ENCODE measurements at places on chromosomes 16 and 17.
A peak's percentile ranks its signal among the peaks of the same experiment; 100 is the strongest.

GRCh38 chr17:246226-246625 is 64.8 kb upstream of the DOC2B start:
- no peak for DNase-seq

DNA sequence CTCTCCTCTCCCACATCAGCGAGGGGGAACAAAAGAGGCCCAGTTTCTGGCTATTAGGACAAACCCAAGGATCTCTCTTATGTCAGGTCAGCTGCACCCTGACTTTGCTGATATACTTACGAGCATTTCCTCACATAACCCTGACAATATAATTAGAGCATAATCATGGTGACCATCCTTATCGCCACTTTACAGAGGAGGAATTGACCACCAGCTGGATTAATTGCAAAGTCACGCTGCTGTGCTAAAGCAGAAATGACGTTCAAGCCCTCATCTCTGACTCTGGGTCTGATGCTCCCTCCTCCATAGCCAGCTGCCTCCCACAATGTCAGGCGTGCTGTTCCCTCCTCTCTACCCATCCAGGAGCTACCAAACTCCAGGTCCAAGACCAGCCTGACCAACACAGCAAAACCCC is 42.6 kb downstream of the TRARG1 start:
- no peak for DNase-seq

GRCh38 chr17:79420318-79421243 is 190.3 kb downstream of the RBFOX3 start:
- no peak for DNase-seq

DNA sequence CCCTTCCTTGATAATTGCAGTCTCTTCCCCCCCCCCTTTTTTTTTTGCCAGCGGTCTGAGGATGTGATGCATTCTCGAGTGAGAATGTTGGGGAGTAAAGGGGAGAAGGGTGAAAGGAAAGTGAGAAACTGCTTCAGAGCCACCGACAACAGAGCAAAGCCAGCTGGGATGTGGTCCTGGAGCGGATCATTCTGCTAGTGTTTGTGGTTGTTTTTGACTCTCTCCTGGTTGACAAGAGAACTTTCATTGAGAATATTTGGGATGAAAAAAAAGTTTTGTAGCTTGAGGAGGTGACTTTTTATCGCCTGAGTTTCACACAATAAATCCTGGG is 1.3 kb downstream of the NF1 start:
- no peak for DNase-seq

- no peak for DNase-seq
These were observed 154.0 kb upstream of the HSBP1 start for GRCh38 chr16:83653785-83654184.

DNA sequence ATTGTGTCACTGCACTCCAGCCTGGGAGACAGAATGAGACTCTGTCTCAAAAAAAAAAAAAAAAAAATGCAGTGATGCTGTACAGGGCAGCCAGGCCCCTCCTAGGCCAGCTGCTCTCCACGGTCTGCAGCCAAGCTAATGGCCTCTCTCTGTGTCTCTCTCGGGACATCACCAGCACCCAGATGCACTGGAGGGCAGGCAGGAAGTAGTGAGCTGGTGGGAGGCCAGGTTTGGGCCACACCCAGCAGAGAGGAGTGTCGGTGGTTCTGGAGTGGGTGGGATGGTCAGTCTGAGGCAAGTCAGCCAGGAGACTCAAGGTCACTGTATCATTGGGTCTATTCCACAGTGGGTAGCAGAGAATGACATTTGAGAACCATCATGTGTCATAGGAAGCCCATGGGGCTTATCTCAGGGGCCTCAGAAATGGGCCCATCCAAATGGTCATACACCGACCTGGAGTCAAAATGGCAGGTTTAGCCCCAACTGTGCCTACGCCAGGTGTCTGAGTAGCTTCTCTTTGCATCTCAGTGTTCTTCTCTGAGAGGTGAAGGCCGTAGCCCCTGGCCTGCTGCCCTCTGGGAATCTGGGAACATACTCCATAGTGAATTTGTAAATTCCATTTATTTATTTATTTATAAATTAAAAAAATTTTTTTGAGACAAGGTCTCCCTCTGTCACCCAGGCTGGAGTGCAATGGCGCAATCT is 22.7 kb downstream of the WNT9B start:
- no peak for DNase-seq

DNA sequence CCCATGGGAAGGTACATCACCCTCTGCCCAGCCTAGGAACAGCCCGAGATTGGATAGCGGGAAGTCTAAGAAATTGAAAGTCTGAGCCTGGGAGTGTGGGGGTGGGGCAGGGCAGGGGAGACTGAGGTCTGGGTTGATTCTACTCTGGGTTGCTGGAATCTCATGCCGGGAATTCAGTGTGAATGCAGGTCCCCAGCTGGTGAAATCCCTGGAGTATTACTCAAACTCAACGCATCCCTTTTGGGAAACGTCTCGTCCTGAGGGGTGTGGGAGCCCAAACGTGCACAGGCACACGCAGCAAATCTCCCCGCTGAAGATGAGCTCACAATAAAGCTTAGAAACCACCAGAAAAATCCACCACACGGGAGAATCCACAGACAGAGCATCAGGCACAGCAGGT is 55.4 kb downstream of the SOCS1 start:
- no peak for DNase-seq

GRCh38 chr16:14205666-14206065 is 134.5 kb downstream of the MRTFB start:
- no peak for DNase-seq

- peak; percentile 12 for DNase-seq
These were observed 15.9 kb upstream of the ANKRD40CL start for GRCh38 chr17:50783193-50783660.

GRCh38 chr17:33049781-33050414 is 58.3 kb downstream of the SPACA3 start:
- DNase-seq = no peak

GRCh38 chr17:42674755-42675347 is 1.9 kb downstream of the PLEKHH3 start:
- DNase-seq = no peak

DNA sequence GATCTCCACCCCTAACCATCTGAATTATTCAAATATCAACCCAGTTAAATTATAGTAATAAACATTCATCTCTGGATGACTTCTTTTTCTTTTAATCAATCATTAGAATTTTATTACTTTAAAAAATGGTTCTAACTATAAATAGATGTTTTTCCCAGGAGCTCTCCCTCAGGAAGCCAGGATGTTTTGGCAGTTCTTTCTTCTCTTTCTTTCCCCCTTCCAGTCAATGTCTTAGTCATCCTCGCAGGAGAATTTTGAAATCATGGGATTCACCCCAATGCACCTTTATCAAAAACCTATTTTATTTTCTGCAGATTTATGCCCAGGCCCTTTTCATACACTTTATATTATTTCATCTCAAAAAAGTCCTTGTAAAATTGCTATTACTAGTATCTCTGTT is 711.6 kb downstream of the CDH11 start:
- no peak for DNase-seq

- no peak for DNase-seq
These were observed 19.4 kb downstream of the NARF start for GRCh38 chr17:82477934-82478333.

DNA sequence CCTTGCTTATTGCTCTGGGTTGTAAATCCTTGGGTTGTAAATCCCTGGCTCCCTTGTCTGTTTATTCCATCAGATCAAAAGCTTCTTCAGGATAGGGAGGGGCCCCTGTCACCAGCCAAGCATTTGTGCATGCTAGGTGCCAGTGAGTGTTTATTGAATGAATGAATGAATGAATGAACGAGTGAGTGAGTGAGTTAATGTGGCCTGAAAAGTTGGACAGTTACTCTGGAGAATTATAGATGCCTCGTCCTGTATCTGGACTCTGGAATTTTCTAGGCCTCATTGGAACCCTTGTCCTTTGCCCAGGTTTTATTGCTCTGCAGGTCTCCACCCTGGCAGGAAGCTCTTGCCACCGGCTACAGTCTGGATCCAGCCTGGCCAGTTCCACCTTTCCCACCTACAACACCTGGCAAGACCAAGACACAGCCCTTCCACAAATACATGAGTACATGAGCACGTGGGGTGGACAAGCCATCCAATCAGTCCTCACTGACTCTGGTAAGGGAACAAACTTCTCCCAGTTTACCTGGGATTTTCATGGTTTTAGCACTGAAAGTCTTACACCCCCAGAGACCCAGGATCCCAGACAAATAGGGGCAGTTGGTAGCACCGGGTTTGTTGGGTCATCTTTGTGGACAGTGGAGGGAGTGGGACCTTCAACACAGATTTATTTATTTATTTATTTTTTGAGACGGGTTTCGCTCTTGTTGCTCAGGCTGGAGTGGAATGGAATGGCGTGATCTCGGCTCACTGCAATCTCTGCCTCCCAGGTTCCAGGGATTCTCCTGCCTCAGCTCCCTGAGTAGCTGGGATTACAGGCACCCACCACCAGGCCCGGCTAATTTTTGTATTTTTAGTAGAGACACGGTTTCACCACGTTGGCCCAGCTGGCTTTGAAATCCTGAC is 14.7 kb upstream of the CDH1 start:
- DNase-seq = no peak

DNA sequence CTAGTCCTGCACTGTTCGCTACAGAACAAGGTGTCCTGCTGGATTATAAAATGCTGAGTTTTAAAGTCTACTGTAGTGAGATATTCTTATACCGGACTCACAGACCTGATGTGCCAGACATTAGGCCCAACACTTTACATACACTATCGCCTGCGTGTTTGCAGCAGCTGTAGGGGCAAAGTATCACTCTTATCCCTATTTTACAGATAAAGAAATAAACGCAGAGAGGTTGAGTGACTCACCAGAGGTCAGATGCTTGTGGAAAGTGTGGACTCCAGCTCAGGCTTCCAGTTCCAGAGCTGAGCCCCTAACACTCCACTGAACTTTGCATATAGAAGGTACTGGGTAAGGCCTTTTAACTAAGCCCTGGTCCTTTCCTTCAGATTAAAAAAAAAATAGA is 47.4 kb downstream of the PLXDC1 start:
- DNase-seq = no peak

- DNase-seq = no peak
These were observed 73.7 kb downstream of the TNRC6C start for GRCh38 chr17:78032166-78032565.

GRCh38 chr17:79012563-79013134 is 3.1 kb upstream of the CANT1 start:
- no peak for DNase-seq

GRCh38 chr16:50261707-50262235 is 4.6 kb upstream of the ADCY7 start:
- no peak for DNase-seq

- no peak for DNase-seq
These were observed 25.0 kb upstream of the ZNHIT3 start for GRCh38 chr17:36461330-36462110.

GRCh38 chr17:37191219-37191618 is 184.6 kb upstream of the C17orf78 start:
- DNase-seq = no peak

DNA sequence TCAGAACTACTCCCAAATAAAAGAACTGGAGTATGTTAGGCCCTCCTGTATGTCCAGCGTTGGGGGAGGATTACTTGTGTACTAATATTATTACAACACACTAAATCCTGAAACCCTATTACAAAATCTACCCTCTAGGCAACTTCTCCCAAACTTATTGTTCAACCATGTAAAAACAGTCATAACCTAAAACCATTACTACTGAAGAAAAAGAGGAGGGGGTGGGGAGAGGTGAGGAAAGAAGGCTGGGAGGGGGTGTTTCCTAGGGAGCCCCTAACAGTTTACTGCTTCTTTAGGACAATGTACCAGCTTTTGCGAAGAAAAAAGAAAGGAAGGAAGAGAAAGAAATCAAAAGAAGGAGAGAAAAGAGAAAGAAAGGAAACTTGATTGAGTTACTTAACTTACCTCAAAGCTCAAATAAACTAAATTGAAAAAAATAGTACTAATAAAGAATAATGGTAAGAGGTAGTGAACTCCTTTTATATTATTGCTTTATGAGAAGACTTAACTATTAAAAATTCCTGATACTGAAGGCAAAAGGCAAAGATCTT is 2.3 kb downstream of the SALL1 start:
- DNase-seq = no peak

- DNase-seq = no peak
These were observed 440.5 kb downstream of the SLC39A11 start for GRCh38 chr17:72651988-72652387.

DNA sequence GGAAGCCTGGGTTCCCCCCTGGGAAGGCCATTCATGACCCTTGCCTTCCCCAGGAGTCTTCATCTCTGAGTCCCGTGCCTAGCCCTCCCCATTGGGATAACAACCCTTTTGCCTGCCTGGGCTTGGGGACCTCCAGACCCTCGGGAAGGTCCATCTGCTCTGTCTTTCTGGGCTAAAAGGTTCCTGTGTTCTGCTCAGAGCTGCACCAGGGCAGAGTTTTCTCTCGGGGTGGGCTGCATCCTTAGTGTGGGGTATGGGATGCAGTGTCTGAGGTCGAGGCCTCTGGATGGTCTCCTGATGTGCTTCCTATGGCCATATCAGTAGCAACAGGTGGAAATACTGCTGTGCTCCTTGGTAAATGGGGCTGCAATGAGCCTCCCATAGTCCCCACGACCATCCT is 22.9 kb upstream of the PLLP start:
- no peak for DNase-seq

DNA sequence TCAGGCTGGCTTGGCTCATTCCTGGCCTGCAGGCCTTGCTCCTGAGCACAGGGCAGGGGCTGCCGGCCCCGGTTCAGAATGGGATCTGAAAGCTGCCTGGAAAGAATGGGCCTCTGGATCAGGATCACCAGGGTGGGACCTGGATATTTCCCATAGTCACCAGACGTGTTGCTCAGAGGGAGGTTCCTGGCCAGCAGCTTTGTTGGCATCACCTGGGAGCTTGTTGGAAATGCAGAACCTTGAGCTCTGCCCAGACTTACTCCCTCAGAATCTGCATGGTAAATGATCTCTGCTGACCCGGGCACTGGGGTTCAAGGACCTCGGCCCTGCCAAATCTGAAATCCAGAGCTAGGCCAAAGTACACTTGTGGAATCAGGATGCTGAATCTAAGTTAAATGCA is 29.5 kb upstream of the MED9 start:
- no peak for DNase-seq

DNA sequence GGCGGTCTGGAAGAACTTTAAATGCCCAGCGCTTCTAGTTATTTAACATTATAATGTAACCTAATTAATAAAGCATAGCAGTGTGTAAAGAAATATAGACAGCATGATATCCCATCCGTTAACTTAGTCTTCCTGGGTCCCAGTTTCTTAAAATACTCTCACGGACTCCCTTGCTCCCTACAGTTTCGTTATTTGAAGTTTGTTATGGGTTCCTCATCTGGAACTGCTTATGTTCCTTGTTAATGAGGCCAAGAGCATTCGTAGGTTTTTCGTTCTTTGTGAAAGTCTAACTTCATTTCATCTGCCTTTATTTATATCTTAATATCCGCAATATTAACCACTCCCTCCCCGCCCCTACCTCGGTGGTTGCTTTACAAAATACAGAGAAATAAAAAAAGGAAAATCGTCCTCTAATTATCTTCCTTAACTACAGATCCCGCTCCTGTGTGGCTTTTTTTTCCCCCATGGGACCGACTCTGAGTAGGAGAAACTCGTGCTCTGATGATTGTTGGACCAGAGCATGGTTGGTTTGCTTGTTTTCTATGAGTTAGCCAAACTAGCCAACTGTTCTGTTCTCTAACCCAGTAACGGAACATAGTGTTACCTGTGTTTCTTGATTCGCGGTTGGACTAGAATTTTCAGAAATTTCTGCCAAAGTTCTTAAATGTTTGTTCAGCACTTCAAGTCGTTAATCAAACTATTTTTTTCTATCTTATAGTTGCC is 863 bp downstream of the ADPRM start:
- DNase-seq = peak; percentile 11

- DNase-seq = no peak
These were observed 606.3 kb upstream of the CDH11 start for GRCh38 chr16:65728167-65728566.

- DNase-seq = no peak
These were observed 38.6 kb downstream of the SYNRG start for GRCh38 chr17:37570527-37571093.
